Stimulated activated CD8-positive, alpha-beta memory T cell treated with anti-CD3 and anti-CD28 coated beads, Interleukin-12 subunit alpha, Interleukin-12 subunit beta, amount 100 ng/mL, for 4 hours (primary cell): ENCODE measurements at places on chromosomes 7 and 10.

DNA sequence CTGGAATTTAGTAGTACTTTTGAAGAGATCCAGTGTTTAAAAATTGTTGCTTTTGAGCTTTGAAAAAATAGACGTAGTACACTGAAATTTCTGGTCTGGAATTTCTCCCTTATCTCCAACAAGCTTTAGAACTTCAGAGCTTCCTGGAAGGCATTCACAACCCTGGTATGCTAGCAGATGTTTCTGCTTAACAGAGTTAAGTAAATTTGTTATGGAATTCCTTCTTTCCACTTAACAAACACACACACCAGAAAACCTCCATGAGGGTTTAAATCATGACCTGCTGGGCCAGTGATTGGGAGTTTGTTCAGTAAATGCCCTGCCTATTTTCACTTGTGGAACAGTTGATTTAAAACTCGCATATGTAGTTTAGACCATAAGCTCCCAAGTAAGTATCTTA is 13.7 kb downstream of the ASB15 start:
- no peak for DNase-seq

DNA sequence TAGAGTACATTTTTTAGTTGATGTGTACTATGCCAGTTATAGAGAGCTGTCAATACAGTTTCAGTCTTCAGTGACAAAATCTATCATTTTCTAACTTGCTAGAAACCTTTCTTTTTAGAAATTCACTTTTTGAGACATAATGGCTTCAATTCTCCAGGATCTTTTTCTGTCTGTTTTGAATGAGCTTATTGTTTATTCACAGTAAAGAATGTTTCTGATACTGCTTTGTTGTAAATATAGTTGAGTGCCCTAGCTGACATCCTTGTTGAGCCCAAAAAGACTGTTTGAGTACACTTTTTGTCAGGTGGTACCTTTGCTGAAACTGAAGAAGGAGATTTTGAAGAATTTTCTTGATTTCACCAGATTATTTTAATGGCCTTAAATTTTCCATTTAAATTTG is 139.9 kb downstream of the PPP1R9A start:
- DNase-seq, result no peak

DNA sequence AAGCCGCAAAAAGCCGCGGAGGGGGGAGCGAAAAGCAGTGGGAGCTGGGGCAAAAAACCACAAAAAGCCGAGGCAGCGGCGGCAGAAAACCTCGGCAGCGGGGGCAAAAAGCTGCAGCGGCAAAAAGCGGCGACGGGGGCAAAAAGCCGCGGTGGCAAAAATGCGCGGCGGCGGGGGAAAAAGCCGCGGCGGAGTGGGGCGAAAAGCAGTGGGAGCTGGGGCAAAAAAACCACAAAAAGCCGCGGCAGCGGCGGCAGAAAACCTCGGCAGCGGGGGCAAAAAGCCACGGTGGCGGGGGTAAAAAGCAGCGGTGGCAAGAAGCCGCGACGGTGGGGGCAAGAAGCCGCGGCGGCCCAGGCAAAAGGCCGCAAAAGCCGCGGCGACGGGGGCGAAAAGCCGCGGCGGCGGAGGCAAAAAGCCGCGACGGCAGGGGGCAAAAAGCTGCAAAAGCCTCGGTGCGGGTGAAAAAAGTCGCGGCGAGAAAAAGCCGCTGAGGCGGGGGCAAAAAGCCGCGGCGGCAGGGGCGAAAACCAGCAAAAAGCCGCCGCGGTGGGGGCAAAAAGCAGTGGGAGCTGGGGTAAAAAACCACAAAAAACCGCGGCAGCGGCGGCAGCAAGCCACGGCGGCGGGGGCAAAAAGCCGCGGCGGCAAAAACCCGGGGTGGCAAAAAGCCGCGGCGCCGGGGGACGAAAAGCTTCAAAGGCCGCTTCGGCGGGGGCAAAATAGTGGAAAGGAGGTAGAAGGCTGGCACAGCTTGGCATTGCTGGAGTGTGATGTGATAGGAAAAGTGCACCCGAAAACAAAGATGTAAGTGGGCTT is 135.9 kb downstream of the ZNF92 start:
- peak; percentile 0 for DNase-seq

GRCh38 chr7:39027491-39027890 is 49.8 kb downstream of the POU6F2 start:
- DNase-seq, result no peak

GRCh38 chr7:69334701-69335100 is 263.6 kb upstream of the AUTS2 start:
- no peak for DNase-seq

- DNase-seq, result no peak
These were observed 193.7 kb upstream of the SVIL start for GRCh38 chr10:29828440-29828894.

DNA sequence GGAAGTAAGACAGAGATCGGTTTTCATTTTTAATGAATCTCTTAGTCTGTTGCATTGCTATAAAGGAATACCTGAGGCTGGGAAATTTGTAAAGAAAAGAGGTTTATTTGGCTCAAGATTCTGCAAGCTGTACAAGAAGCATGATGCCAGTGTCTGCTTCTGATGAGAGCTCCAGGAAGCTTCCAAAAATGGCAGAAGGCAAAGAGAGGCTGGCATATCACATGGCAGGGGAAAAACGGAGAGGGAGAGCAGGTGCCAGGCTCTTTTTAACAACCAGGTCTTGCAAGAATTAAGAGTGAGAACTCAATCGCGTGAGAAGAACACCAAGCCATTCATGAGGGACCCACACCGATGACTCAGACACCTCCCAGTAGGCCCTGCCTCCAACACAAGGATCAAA is 125.0 kb upstream of the THSD7A start:
- no peak for DNase-seq

DNA sequence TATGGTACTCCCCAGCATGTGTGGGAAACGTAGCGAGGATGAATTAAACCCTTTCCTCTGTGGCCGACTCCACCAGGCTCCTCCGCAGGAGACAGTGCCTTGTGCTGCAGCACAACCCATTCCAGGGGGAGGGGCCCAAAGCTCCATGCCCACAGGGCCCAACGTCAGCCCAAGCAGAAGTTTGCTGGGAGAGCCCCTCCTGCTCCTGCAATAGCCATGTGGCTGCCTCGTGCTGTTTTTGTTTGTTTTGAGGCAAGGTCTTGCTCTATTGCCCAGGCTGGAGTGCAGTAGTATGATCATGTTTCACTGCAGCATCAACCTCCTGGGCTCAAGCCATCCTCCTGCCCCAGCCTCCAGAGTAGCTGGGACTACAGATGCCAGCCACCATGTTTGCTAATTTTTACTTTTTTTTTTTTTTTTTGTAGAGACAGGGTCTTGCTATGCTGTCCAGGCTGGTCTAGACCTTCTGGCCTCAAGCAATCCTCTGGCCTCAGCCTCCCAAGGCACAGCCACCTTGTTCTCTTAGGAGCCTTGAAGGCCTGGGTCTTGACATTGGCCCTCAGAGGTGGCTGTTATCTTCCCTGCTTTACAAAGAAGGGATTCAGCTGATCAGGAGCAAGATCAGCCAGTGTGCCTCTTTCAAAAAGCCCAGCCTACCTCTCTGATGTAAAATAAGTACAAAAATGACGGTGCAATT is 102.8 kb downstream of the DYNC2I1 start:
- DNase-seq, result no peak

GRCh38 chr10:65231148-65231547 is 1694.7 kb upstream of the LRRTM3 start:
- no peak for DNase-seq
